ENCODE measurements at places on chromosomes 2 and 18. TPM values are rescaled to one million over a fixed set of nuclear protein-coding genes. Genes with fewer than 3 reads are reported as not detected.

Gene CD302
- 3.1 TPM for polyA plus RNA-seq

Gene MLPH
- 5.6 TPM for polyA plus RNA-seq

Gene SLC4A5
- 0.42 TPM for polyA plus RNA-seq

Gene OXER1
- 0.35 TPM for polyA plus RNA-seq

- DNase-seq = no peak
Measured at GRCh38 chr2:133346654-133347053, 221.6 kb downstream of the NCKAP5 start.

- DNase-seq = no peak
Measured at GRCh38 chr18:61108706-61109105, 224.5 kb upstream of the CDH20 start.

GRCh38 chr2:23423062-23423872 lies 38.3 kb downstream of the KLHL29 start:
- DNase-seq = no peak

GRCh38 chr2:1052771-1053191 lies 102.1 kb downstream of the SNTG2 start:
- no peak for DNase-seq
